ENCODE measurements at places on chromosomes 1 and 21.

DNA sequence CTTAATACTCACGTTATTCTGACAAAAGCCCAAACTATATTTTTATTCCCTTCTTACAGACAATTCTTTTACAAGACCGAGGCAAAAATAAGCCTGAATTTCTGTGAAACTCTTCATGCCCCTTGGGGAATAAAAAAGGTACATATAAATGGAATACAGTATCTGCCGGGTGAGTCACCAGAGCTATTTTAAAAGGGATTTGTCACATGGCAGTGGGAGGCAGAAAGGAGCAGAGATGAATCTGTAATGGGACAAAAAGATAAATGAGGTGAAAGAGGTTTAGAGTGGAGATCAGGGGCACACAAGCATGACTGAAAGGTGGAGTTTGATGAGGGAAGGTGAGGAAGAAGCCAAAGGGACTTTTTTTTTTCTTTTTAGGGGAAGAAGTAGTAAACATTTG is 8.8 kb downstream of the XCL1 start:
- DNase-seq = no peak

DNA sequence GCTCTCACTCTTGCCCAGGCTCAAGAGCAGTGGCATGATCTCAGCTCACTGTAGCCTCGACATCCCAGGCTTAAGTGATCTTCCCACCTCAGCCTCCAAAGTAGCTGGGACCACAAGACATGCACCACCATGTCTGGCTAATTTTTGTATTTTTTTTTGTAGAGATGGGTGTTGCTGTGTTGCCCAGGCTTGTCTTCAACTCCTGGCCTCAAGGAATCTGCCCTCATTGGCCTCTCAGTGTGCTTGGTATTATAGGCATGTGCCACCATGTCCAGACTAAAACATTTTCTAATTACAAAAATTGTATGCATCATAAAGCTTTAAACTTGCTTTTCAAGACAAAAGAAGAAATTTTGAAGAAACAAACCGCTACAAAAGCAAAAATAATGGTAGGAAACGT is 20.1 kb downstream of the CBR1 start:
- no peak for DNase-seq

DNA sequence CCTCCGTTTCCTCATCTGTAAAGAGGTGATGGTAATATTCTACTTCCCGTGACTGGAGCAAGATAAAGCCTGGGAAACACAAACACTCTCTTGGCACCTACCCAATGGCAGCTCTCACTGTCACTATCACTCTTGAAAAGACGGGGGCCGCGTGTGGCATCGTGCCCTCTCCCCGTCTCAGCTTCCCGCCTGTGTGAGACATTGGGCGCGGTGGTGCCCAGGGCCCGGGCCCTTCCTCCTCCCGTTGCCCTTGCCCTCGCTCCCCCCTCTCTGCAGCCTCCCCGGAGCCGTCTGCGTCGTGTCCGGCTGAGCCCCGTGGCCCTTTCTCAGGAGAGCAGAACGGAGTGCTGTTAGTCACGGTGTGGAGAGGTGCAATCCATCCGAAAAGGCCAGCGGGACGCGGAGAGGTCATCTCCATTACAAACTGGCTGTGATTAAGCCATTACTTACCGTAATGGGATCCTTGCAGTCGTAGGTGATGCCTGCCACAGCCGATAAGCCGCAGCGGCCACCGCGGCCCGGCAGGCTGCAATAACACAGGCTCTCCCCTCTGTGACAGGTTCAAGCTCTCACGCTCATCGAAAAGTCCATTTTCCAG is 156.4 kb upstream of the ZC3H12A start:
- DNase-seq = no peak

GRCh38 chr1:89609781-89610456 is 23.0 kb upstream of the LRRC8C start:
- no peak for DNase-seq

DNA sequence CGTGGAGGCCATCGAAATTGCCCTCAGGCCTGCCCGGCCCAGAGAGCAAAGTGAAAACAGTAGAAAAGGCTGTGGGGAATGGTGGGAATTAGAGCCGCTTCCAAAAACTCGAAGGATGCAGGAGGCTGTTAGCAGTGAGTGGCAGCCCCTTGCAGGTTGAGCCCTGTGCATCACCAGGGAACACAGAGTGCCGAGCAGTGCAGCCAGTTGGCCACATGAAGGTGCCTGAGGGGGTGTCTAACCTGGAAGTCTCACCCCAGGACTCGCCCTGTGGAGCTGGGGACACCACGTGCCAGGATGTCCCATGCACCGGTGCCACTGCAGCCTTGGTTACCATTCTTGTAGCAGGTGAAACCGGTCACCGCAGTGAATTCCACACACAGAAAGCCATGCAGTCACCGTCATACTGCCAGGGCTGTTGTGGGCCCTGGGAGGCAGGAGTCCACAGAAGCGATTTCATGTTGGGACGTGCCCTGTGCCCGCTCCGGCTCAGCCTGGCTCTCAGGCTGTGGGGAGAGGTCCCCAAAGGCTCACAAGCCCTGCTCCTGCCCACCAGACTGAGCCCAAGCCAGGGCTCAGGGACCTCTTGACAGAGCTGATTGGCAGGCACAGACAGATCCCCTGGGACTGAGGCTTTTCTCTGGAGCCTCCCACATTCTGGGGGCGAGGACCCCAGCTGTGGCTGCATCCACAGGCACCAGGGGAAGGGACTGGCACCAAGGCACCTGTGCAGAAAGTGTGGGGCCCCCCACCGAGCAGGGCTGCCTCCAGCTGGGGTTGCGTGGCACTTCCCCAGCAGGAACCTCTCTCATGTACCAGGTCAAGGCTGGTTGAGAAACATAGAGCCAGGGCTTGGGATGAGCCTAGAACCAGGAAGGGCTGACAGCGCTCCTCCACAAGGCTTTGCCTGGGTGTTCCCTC is 16.7 kb upstream of the ACTRT2 start:
- DNase-seq = no peak

DNA sequence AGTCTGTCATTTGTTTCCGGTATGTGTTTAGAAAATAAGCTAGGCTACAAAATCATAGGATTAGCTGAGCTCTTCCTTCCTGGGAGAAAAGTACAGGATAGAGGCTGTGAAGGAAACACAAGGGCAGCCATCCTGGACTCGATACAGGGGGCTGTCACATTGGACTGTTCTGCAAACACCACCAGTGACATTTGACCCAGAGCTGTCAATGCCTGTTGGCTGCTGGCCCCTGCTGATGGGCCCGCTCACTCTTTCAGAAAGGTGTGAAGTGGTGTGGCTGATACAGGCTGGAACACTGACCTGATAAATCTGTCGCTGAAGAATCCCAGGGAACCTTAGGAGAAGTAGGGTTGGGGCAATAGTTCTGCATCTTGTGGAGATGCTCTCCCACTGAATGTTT is 183.1 kb downstream of the RHOU start:
- no peak for DNase-seq

- no peak for DNase-seq
These were observed 62.5 kb upstream of the EFHD2 start for GRCh38 chr1:15347182-15347581.
